ENCODE measurements at places on chromosomes 6 and 20. TPM values are rescaled to one million over a fixed set of nuclear protein-coding genes. Genes with fewer than 3 reads are reported as not detected.

The PRR18 gene
- not detected for total RNA-seq

The LRFN2 gene
- 0.18 TPM for total RNA-seq

- DNase-seq, result no peak
Measured at GRCh38 chr20:39070484-39071231, 108.5 kb downstream of the DHX35 start.

The ADGRG6 gene
- total RNA-seq, result 29.6 TPM

- no peak for DNase-seq
Measured at GRCh38 chr20:53900380-53900999, 169.9 kb downstream of the BCAS1 start.

The OPRL1 gene
- 0.76 TPM for total RNA-seq

DNA sequence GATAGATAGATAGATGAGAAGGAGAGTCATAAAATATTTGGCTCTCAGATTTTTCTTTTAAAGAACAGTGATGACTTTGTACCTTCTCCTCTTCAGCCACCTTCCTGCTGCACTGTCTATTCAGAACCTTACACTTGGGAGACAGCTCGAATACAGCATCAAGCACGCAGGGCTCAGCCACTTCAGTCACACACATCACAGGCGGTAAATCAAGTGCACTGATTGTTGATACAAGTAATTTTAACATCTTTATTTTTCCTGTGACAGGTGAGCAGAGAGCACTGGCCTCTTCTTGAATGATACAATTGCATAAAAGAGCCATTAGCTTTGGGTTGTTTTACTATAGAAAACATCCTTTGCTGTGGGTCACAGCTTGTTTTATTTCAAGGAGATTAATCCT is 1118.5 kb upstream of the EYS start:
- no peak for DNase-seq

GRCh38 chr20:61898405-61898804 is 167.3 kb downstream of the TAF4 start:
- no peak for DNase-seq

The CST2 gene
- total RNA-seq, result not detected

The TPD52L2 gene
- total RNA-seq, result 97.1 TPM

The BPIFB4 gene
- total RNA-seq, result not detected

- DNase-seq, result no peak
Measured at GRCh38 chr6:160285541-160286105, 27.0 kb upstream of the SLC22A2 start.

DNA sequence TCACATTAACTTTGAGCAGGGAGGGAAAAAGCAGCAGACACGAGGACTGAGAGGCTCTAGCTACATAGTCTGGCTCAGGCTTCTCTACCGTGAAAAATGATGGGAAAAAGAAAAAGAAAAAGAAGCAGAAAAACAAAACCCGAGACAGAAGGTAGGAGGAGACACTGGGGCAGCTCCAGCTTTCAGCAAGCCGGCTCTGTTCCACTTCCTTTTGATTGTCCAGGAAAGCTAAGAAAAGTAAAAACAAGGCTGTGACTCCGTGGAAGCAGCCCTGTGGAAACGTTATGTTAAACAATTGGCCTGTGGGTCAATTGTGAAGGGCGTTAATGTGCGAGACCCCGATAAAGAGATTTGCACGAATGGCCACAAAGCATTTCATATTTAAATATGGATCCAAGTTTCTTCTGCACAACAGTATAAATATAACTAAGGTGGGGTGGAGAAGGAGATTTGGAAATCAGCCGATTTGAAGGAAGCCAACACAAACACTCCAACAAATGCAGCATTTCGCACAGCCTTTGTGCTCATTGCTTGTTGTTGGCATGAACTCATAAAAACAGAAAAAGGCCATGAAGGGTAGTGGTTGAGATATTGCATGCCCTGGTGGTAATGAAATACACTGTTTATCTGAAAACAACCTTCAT is 236.9 kb upstream of the JAG1 start:
- no peak for DNase-seq

The GMPR gene
- 2.6 TPM for total RNA-seq

The RBPJL gene
- not detected for total RNA-seq

GRCh38 chr20:54103762-54104600 is 33.6 kb upstream of the BCAS1 start:
- no peak for DNase-seq

DNA sequence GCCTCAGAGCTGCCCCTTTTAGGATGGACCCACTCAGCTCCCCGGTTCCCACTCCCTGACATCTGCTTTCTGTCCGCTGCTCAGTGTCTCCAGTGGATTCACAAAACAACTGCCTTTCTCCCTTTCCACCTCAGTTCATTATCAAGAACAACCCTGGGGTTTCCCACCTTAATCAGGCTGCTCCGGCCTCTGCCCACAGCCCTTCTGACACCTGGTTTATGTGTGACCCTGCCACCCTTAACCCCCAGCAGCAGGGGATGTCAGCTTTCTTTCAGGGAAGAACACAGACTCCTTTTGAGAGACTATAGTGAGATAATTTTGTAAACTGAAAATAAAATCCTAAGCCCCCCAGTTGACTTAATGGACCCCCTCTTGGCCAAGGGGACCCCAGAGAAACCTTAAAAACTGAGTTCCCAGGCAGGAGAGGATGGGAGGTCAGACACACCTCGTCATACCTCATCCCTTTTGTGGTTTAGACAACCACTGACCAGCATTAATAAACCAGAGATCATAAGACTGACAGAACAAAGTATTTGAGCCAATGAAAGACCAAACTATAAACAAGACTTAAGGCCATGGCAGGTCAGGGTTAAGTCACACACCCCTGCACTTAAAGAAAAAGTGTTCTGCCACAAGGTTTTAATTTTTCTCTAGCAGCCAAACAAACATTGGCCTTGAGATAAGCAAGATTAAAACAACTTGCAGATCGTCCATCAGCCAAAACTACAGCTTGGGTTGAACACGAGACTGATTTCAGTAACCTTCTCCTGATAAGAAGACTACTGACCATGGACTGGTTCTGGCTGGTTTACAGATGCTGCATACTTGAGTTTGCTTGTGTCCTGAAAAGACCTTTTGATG is 42.4 kb upstream of the DDR1 start:
- DNase-seq, result no peak

DNA sequence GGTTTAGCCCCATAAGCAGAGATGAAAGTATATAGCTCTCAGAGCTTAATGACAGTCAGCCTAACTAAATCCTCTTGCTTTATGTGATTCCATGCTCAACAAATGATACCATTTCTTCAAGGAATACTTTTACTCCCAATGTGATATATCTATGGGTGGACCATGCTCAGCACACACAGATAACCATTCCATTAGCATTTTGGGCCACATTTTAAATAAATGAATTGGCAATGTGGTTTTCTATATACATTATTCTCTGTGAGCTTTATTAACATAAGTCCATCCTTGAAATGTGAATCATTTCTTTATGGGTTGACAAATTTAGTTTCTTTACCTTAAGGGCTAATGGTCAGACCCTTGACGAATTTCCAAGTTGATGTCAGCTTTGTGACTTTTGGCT is 329.3 kb upstream of the CITED2 start:
- DNase-seq, result no peak

DNA sequence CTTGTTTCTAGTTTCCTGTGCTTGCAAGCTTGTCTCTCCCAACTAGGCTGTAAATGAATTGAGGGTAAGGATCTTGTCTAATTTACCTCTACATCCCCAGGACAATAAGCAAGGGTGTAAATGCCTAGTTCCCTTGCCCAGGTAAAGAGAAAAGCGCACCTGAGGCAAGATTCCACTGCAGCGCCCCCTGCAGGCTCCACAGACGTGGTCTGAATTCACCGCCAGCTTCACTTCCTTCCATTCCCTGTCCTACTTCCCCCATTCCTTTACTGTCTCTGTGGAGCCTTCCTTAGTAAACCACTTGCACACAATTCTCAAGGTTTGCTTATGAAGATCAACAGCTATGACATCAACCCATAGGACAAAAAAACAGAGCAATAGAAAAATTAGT is 42.3 kb downstream of the ANKEF1 start:
- DNase-seq, result no peak

DNA sequence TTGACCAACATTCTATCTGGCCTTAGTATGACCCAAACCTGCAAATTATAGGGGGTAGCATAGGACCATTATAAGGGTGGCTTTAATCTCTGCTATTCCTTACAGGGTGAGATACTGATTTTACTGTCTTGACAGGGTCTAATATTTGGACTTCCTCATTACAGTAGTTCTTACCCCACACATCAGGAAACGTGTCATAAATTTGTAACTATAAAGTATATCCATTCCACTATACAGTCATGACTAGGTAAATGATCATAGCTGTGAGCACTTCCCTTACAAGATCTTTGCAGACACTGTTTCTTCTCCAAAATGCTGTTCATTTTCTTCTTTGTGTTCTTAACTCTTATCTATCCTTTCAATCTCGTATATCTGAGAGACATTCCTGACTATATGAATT is 518.7 kb upstream of the RNF217 start:
- no peak for DNase-seq

The FBXO5 gene
- total RNA-seq, result 9.2 TPM

DNA sequence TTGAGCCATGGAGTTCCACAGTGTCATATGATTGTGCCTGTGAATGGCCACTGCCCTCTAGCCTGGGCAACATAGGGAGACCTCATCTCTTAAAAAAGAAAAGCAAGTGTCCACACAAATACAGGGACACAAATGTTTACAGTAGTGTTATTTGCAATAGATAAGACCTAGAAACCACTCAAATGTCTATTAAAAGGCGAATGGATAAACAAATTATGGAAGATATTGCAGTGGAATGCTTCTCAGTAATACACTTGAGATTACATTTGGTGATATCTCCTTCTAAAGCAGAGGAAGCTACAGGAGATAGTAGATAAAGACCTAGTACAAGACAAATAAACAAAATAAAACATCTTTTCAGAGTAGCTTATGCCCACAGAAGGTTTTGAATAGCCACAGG is 44.6 kb upstream of the ASCC3 start:
- DNase-seq, result no peak

GRCh38 chr6:169556758-169557548 is 144.9 kb downstream of the WDR27 start:
- no peak for DNase-seq

- no peak for DNase-seq
Measured at GRCh38 chr6:168393126-168393870, 47.7 kb upstream of the SMOC2 start.

The RPN2 gene
- total RNA-seq, result 167 TPM

DNA sequence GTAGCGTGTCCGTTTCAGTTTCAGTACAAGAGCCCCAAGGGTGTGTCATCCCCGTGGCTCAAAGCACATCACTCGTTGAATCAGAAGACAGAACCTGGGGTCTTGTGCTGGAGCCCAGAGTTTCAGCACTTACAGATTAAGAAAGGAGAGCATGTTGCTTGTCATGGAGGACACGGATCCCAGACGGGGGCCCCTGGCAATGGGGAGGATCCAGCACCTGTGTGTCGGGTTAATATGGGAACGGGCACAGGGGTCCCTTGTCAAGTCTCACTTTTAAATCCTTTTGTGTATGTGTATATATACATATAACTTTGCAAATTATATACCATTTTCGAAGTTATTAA is 23.4 kb downstream of the THBS2 start:
- no peak for DNase-seq

GRCh38 chr20:62276439-62276838 is 26.4 kb upstream of the ADRM1 start:
- no peak for DNase-seq

The NKX2-4 gene
- not detected for total RNA-seq

GRCh38 chr6:30988209-30988825 is 4.8 kb downstream of the MUC21 start:
- no peak for DNase-seq

The ZC3H12D gene
- 4.3 TPM for total RNA-seq

DNA sequence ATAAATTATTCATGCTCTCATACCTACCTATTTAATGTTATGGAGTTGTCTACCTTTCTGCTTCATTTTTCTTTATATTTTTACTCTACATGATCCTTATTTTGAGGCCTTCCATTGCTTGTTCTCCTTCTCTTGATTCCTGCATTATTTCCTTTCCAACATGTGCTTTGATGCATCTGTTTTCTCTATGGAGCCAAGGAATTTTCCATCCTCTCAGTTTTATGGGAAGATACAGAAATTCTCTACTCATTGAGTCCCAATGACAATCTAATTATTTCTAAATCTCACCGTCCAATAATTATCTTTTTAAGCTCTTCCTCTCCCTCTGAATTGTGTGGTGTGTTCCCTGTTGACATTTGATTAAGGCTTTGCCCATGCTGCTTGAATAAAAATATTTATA is 136.0 kb downstream of the PACRG start:
- no peak for DNase-seq

The SNAI1 gene
- total RNA-seq, result 0.44 TPM

GRCh38 chr6:68760485-68760884 is 125.4 kb downstream of the ADGRB3 start:
- DNase-seq, result no peak

GRCh38 chr6:109722011-109722410 is 30.9 kb downstream of the FIG4 start:
- DNase-seq, result no peak

DNA sequence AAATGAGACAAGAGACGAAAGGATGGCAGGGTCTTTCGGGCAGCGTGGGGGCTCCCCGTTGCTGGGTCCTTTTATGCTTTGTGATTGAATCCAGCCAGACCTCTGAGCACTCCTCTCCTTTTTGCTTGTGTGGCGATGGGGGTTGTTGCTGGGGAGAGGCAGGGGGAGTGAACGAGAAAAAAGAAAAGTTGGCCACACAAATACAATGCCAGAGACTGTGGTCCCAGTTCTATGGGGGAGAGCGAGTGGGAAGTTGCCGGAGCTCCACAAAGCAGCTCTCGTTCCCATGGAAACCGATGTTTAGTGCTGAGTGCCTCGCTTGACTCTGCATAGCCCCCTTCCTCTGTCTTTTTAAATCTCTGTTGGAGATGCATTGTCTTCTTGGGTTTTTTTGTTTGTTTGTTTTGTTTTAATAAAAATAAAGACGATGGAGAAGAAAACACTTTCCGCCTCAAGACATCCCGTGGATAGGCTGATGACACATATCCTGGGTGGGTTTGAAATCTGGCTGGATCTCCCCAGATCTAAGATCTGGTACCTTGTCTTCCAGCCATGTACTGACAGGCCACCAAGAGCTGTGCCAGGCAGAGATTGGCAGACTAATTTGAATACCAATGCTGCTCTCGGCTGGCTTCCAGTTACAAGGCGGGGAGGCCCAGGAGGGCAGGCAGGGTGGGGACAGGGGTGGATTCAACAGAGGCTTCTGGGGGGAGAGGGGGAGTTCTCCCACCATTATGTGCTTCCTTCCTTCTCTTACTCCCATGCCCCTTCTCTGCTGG is 529.3 kb downstream of the QKI start:
- DNase-seq, result no peak

The ID4 gene
- total RNA-seq, result 21.4 TPM

GRCh38 chr6:163671355-163671754 is 256.8 kb downstream of the QKI start:
- DNase-seq, result no peak

- no peak for DNase-seq
Measured at GRCh38 chr20:17694767-17695166, 5.0 kb upstream of the BANF2 start.

The EDN1 gene
- total RNA-seq, result 5.0 TPM

DNA sequence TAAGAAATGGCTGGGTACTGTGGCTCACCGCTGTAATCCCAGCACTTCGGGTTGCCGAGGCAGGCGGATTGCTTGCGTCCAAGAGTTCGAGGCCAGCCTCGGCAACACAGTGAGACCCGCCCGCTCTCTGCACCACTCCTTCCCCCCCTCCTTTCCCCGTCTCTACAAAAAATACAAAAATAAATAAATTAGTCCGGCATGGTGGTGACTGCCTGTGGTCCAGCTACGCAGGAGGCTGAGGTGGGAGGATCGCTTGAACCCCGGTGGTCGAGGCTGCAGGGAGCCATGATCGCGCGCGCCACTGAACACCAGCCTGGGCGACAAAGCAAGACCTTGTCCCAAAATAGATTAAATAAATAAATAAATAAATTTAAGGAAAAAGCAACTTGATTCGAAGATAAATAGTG is 448 bp upstream of the RNF114 start:
- DNase-seq, result no peak

All from esophagus squamous epithelium (tissue), 5 donors.